ENCODE measurements at places on chromosomes 11 and 22.
A peak's percentile ranks its signal among the peaks of the same experiment; 100 is the strongest.

DNA sequence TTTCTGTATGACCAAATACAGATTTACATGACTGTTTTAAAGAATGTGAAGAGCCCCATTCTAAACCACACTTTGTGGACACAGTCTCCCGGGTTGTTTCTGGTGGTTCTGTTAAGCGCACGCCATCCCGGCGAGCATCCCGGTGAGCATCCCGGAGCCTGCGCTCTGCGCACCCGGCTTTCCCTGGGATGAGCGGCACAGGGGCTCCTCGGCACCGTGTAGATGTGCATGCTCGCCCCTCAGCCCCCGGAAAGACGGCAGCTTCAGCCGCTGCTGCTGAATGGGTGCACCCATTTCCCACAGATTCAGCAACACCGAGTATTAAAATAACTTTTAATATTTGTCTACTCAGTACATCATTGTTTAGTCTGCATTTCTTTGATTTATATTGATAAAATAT, 36.0 kb downstream of the GLB1L2 start:
- DNase-seq, result no peak

GRCh38 chr11:88480223-88480622, 142.7 kb upstream of the CTSC start:
- no peak for DNase-seq

DNA sequence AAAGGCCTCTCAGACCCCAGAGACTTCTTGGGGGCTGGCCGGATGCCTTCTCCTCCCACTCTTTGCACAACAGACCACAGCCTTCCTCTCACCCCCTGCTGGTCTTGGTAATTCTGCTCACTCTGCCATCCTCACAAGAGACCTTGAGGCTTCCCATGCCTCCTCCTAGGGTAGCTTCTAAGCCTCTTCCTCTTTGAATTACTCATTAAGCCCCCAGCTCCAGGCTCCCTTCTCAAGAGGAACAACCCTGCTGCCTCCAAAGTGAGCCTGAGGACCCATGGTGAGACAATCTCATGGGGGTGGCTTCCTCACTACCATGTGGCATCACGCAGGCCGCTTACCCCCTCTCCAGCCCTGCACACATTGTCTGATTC, 184.6 kb upstream of the SYT13 start:
- DNase-seq, result no peak

DNA sequence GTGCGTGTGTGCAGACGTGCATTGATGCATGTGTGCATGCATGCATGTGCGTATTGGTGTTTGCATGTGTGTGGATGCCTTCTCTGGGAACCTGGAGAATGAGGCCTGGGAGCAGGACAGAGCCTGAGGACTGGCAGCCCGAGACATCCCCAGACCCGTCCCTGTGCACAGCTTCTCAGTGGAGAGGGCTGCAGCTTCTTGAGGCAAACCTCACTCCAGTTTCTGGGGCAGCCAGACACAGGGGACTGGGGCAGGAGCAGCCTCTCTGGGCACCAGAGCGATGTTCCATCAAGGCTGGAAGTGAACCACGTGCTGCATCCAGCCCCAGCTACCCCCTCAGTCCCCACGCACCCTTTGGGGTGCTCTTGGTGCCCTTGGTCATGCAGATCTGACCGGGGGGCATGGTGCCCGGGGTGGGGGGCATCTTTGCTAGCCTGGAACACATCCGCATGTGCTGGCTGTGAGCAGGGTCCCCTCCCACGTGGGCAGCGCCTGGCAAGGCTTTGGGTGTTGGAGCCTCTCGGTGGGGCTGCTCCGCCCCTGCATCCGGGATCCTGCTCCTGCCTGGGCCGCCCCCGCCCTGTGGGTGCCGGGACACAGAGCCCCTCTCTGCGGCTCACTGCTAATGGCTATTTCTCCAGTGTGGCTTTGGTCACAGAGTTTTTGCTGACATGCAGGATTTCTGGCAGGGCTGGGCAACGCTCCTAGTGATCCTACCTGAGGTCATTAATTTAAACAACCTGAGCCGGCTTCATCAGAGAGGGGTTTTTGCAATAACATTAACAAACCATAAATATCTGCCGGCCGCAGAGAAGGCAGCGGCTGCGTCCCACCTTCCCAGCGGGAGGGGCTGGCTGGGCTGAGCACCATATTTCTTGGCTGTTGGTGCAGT, 434.7 kb downstream of the TBC1D22A start:
- no peak for DNase-seq

- DNase-seq, result peak; percentile 55
Observed at GRCh38 chr11:121451986-121452608, at the start of gene SORL1. TSS of gene SORL1 (plus strand) at chr11:121452314. CDS start at chr11:121452332, 18 bp downstream.

GRCh38 chr22:48318575-48319320, 1508.9 kb downstream of the BRD1 start:
- DNase-seq, result no peak

DNA sequence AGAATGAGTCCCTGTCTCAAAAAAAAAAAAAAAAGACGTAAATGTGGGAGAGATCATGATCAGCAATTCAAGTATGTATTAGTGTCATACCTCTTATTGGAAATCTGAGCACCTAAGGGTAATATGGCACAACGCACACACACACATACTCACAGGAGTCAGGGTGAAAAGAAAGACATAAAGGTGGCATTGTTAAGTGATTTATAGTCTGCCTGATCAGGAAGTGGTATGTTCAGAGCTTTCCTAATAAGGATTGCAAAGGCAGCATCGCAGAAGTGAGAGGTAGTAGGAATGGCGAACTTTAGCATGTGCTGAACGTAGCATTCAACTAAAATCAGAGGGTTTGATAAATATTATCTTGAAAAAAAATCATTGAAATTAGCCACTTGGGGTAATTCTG, 854.3 kb downstream of the METTL15 start:
- no peak for DNase-seq

- DNase-seq, result no peak
Observed at GRCh38 chr11:23425381-23425780, 565.1 kb upstream of the CCDC179 start.

GRCh38 chr11:16605389-16605893, 133.0 kb upstream of the C11orf58 start:
- no peak for DNase-seq

GRCh38 chr11:13367115-13367514, 89.5 kb downstream of the BMAL1 start:
- no peak for DNase-seq

DNA sequence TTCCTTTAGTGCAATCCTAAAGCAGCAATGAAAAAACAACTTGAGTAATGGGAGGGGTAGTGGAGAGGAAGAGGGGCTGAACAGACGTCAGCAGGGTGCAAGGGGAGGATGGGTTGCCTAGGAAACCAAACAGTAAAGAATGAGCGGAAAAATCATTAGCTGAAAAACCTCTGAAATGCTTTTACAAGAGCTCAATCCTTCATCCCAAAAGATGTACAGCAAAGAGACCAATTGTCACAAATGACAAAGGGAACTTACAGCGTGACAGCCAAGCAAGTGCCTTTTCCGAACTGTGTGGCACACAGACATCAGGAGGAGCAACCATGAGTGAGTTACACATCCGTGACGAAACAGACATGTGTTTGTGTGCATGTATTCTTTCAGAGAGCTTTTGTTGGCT, 104.6 kb downstream of the SIK3 start:
- DNase-seq, result no peak
